ENCODE measurements at places on chromosomes 4 and X.

- no peak for DNase-seq
Measured at GRCh38 chr4:42995343-42995944, 102.9 kb downstream of the GRXCR1 start.

GRCh38 chrX:16445166-16445752, 204.7 kb upstream of the S100G start:
- no peak for DNase-seq

DNA sequence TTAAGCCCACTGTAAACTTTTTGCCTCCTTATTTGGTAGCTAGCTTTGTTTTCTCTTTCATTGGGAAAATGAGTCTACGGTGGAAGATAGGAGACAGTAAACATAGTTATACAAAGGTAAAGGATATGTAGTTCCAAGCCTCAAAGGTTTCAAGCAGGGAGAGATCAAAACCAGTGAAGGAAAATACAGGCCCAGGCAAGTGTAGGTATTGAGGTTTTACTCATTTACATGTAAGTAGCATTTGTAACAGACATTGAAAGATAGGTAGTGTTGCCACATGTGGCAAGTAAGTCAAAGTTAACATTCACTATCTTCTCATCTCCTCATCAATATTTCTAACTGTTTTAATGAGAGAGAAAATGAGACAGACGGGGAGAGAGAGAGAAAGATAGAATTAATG, 136.5 kb downstream of the RTL3 start:
- DNase-seq = no peak

GRCh38 chr4:16686195-16686594, 212.2 kb downstream of the LDB2 start:
- DNase-seq = no peak

GRCh38 chr4:42398171-42398870, 1.0 kb downstream of the SHISA3 start:
- DNase-seq = no peak

DNA sequence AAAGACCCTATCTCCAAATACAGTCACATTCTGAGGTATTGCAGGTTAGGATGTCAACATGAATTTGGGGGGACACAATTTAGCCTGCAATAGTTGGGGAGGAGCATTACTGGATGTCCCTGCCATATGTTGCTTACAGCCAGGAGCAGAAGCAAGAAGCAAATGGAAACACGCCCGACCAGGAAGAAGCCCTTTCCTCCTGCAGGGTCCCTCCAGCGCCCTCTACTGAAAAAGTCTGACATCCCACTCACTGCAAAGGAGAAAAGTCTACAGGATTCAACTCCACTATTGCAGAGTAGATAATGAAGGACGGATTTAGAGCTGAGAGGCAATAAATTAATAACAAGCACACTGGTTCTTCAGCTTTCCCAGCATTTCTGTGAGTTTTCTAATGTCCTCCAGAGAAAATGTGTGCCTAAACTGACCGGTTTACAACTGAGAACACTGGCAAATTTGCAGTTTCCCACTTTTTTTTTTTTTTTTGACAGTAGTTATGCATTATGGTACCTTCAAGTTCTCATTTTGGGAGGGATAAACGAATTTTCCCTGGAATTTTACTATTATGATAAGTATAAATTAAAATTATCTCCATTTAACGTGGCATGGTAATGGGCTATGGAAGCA, 31.7 kb downstream of the COQ2 start:
- peak; percentile 40 for DNase-seq

DNA sequence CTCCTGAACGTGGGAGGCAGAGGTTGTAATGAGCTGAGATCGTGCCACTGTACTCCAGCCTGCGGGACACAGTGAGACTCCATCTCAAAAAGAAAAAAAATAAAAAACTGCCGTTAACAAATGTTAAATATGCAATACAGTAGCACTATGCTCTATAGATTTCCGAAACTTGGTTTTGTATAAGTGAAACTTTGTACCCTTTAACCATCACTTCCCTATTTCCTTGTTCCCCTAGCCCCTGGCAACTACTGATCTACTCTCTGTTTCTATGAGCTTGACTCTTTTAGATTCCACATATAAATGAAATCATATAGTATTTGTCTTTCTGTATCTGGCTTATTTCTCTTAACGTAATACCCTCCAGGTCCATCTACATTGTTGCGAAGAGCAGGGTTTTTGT, 74.1 kb downstream of the TAB3 start:
- no peak for DNase-seq

DNA sequence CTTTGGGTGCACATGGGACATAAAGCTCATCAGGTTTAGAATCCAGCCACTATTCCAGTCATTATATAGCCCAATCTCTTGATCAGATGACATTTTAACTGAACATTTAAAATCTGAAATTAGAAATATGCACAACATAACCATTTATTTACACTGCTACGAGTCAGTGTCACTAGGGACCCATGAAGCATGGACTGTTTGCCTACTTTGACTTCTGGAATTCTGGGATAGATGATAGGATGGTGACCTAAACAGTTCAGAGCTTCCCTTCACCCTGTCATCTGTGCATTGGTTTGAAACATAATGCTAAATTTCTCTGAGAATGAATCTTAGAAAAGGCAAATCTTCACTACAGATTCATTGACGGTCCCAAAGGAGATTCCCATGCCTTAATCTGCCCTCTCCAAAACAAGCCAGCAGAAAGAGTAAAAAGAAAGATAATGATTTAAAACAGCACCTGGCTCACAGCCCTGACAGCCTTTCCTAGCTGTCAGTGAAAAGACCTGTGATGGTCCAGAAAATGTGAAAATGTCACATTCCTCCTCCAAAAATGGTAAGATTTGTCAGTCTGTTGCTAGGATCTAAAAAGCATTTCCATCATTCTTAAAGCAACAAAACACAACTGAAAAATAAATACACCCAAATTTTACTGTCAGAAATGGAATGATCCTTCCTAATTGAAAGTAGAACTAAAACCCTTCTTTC, 18.9 kb upstream of the HERC3 start:
- no peak for DNase-seq

DNA sequence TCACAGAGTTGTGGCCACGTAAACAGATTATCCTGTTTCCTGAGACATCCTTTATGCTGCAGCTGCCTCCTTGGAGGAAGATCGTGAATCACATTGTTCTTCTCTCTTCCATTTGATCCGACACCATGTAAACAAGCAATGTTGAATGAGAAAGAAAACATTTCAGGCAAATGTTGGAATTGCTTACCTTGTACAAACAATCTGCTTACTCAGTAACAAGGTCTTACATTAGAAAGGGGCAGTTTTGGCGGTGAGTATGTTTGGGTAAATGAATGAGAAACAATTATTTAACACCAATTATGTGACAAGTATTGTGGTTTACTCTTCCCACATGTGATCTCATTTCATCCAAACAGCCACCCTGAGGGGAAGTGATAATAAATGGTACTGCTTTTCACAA, 637.8 kb downstream of the RAB28 start:
- DNase-seq = no peak

DNA sequence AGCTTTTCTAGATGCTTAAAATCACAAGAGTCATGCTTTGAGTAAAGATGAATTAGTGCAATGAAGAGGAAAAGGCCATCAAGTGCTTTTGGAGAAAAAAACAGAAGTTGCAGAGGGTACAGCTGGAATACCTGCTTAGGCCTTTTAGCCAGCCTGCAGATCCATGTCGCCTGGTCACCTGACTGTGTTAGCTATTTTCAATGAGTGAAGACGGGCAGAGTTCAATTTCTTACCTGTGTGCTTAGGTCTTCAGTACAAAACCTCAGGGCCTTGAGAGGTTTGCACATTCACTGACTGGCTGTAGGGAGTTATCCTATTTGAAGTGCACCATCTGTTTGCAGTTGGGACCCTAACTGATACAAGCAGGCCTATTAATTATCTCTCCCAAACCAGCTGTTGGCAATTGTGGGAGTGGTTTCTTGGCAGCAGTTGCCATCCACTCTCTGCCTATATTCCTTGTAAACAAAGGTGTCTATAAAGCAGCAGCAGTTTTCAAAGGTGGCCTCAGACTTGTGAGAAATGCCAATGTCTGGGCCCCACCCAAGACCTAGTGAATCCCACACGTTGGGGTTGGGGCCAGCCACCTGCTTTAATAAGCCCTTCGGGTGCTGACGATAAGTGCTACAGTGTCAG, 16.3 kb upstream of the FAT1 start:
- DNase-seq = no peak

GRCh38 chr4:71126719-71127118, 133.3 kb downstream of the DCK start:
- DNase-seq = no peak

GRCh38 chr4:137861682-137862081, 329.4 kb upstream of the PCDH18 start:
- DNase-seq = no peak

DNA sequence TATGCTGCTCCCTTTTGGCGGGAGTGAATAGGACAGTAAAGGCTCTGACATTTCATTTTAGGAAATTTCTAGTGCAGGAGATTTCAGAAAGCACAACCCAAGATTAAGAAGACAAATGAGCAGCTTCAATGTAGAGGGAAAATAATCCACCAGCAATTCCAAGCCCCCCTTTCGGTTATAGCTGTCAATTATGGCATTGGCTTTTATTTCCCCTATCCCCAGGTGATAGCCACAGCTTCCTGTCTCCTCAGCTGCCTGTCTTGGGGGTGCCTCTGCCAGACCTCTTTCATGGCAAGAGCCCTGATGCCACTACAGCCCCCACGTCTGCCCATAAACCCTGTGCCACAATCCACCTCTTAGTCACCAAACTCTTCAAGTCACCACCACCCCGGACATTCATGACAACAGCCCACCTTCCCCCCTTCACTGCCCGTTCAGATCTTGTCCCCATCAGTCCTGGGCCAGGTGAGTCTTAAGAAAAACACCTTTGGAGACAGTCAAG, 48.4 kb upstream of the CLNK start:
- no peak for DNase-seq

GRCh38 chr4:94338681-94339351, 3.8 kb downstream of the HPGDS start:
- DNase-seq = no peak

- DNase-seq = no peak
Measured at GRCh38 chrX:151478058-151478457, 81.1 kb downstream of the VMA21 start.

DNA sequence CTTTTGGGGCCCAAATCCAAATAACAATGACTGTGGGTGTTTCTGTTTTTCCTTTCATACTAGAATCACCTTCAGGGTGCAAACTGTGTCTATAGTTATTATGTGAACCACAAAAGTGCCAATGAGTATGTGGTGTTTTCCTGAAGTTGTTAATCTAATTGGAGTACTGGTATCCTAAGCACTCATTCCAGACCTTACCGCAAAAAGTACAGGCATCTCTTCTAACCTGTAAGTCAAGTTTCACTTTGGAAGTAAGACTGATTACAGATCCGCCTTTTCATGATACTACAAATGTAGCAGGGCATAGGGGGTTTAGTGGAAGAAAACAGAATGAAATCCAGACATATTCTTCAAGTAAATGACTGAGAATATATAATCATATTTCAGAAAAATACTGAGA, 16.1 kb downstream of the COQ2 start:
- no peak for DNase-seq

GRCh38 chr4:187301923-187302322, 578.3 kb upstream of the FAT1 start:
- no peak for DNase-seq

- DNase-seq = no peak
Measured at GRCh38 chr4:168651374-168651773, 154.5 kb downstream of the PALLD start.

DNA sequence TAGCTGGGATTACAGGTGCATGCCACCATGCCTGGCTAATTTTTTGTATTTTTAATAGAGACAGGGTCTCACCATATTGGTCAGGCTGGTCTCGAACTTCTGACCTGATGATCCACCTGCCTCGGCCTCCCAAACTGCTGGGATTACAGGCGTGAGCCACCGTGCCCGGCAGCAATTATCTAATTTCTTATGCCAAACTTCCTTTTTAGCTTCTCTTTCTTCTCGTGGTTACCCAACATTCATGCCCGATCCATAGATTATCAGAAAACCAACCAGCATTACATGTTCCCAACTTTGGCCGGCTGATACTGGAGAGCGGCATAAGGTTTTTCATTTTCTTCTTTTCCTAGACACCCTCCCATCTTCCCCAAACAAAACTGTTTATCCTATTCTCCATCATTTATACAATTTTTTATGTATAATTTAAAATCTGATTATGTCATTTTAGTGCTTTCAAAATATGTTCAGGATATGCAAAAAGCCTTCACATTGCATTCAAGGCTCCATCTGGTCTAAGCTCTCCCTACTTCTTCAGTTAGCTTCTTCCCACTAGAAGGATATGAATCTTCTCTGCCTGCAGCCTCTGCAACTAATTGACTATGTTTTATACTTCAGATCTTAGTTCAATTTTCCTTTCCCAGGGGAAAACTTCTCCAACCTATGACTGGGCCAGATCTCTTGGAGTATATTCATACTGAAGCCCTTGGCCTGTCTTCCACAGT, 8.7 kb downstream of the SLC7A11 start:
- no peak for DNase-seq

GRCh38 chrX:70480660-70481018, 36.0 kb downstream of the DLG3 start:
- DNase-seq = no peak

GRCh38 chrX:110992611-110993010, 103.4 kb upstream of the PAK3 start:
- DNase-seq = no peak

DNA sequence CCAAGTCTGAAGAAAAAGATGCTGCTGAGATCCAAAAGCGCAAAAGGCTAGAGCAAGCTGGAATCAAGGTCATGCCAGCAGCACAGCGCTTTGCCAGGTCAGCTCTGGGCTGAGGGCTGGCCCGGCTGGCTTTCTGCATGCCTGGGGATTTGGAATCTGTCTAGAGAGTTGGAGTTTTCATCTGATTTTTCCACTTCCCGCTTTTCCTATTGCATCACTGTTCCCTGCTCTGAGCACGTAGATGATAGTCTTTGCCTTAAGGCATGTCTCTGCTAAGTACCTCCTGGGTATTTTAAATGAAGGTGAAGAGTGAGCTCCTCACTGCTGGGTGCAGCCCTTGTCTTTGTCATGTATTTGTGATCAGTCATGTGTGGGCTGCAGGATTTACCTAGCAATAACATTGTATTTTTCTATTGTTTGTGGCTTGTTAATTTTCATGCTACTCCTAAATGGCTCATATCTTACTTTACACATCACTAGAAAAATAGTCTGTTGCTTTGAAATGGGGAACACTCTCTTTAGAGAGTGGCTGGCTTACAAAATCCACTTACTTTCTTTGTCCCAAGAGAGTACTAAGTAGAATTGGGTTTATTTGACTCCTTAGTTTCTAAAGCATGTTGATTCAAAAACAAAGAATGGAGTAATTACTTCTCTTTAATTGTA, 82.8 kb downstream of the LIMCH1 start:
- DNase-seq = no peak

Data from stimulated activated CD8-positive, alpha-beta memory T cell treated with anti-CD3 and anti-CD28 coated beads, Interleukin-7, amount 100 ng/mL, for 1 hour (primary cell).